Hematopoietic multipotent progenitor cell (in vitro differentiated cells): ENCODE measurements at places on chromosomes 2 and 18. TPM values are rescaled to one million over a fixed set of nuclear protein-coding genes. Genes with fewer than 3 reads are reported as not detected.

Gene SESTD1
- total RNA-seq = 4.3 TPM

Gene SMARCAL1
- total RNA-seq = 28.0 TPM

Gene CTNNA2
- not detected for total RNA-seq

Gene ACKR3
- total RNA-seq = 31.0 TPM

Gene RFTN2
- under 0.01 TPM for total RNA-seq

Gene CCDC148
- total RNA-seq = not detected

Gene IMPA2
- 83.7 TPM for total RNA-seq

DNA sequence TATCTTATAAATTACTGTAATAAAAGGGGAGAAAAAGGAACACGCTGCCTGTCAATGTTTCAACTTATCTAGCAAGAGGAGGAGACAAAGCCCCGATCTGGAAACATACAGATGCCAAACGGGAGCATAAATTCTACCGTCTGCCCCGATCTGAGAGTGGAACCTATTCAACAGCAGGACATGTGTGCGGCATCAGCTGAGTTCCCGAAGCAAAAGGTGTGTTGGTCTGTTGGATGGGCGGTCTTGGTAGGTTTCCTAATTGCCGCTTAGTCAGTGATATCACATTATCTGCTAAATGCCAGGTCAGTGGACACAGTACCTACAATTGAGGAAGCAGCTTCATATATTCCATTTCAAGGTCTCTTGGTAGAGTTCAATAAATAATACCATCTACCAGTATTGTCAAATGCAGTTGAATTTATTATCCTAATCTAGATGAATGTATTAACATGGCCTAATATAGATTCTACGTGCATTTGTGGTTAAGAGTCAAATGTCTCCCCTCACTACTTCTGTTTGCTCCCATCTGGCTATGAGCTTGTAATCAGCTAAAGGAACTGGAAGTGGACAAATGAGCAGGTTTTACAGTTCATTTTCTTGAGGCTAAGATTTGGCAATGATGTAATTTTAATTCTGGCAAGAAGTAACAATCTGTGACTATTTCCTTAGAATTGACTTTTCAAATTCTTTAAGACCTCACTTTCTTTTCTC lies 219.0 kb downstream of the ZNF521 start:
- DNase-seq = no peak

DNA sequence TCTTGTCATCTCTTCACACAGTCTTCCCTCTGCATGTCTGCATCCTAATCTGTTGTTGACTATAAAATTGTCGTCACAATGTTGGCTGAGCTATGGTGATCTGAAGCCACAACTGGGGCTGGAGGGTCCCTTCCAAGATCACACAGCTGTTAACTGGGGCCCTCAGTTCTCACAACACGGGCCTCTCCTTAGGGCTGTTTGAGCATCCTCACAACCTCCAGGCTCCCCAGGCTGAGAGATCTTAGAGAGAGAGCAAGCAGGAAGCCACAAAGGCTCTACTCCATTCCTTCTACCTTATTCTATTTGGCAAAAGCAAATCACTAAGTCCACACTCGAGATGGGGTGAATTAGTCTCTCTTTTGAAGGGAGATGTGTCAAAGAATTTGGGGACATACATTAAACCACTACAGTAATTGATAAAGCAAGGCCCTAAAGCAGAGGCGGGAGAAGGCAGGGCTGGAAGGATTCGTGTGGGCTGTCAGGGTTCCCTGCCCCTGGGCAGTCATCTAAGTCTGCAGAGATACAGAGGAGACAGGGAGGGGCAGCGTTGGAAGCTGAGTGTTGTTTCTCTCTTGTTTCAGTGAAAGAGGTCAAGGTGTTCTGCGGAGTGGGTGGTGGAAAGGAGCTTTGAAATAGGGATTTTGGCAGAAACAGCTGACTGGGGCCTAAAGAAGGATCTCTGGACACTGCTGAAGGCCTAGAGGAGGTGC lies 15.9 kb downstream of the MYO7B start:
- no peak for DNase-seq

GRCh38 chr2:3482363-3482821 lies 36.9 kb downstream of the ADI1 start:
- no peak for DNase-seq

GRCh38 chr18:71597219-71597618 lies 946.9 kb downstream of the CBLN2 start:
- DNase-seq = no peak

DNA sequence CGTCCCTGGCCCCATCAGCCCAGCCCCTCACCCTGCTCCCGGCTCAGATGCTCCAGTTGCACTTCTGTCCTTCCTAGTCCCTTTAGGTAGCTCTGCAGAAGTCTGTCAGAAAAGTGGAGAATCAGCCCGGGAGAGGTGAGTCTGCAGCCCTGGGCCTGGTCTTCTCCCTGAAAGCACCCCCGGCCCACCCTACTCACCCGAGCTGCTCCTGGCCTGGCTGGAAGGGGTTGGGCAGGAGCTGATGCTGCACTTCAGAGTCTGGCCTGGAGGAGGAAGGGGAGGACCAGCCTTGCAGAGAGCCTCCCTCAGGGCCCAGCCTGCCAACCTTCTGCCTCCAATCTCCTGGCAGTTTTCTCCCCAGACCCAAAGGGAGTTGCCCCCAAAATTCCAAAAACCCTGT lies 15.8 kb downstream of the KHK start:
- no peak for DNase-seq

DNA sequence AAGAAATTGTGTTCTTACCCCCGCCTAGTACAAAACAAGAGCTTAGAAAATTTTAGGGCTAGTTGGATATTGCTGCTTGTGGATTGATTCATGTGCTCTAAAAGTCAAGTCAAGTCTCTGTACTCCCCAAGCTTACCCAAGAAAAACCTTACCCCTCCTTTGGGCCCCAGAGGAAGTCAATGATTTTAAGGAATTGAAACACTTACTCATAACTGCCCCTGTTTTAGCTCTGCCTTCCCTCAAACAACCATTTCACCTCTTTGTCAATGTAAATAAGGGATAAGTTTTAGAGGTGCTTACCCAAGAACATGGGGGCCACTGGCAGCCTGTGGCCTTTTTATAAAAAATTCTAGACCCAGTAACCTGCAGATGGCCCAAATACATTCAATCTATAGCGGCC lies 136.6 kb upstream of the RMP24 start:
- DNase-seq = no peak

DNA sequence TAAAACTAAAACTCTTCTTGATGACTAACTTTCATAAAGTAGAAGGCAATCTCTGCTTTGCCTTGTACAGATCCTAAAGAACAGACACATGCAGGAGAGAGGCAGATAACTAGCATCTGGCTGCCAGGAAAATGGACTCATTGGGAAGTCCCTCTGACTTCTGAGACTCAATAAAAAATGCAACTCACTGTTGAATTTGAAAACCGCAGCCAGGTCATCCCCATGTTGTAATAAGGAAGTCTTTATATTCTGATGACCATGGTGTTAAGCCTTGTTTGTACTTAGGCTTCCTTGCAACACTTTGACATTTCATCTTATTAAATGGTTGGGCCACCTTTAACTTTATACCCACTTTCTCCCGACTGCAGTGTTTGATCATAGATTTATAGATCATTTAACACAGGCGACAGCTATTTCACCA lies 375.1 kb upstream of the KCNH7 start:
- DNase-seq = no peak

DNA sequence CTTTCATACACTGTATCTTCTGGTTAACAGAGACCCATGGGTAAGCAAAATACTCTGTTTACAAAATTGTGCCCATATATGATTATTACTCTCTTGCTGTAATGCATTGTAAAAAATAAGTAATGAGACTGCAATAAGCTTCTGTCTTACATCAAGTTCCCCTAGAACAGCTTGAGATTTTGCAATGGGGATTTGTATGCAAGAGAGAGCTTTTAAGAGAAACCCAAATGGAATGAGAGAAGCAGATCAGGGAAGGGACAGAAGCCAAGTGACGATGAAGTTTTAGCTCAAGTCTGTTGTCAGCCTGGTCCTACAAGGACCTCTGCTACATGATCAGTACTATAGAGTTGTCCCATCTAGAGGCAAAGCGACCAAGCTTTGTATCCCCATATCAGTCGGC lies 218.1 kb upstream of the VWC2L start:
- DNase-seq = no peak

GRCh38 chr18:27752944-27753343 lies 424.0 kb downstream of the CDH2 start:
- DNase-seq = no peak

DNA sequence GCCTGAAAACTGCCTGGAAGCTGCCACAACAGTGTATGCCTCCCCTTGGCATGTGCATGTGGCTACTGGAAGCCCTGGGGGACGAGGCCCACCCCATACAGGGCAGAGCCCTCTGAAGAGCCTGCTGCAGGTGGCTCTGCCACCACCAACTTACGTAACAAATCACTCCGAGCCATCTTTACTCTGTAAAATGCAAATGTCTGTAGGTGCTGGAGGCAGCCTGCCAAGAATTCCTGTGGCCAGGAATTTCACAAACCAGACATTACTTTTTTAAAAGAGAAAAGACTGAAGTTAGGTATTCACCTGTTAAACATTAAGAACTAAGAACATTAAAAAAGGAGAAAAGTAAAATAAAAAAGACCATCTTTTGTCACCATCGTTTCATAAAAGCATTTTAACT lies 106.3 kb downstream of the GPR39 start:
- no peak for DNase-seq

GRCh38 chr18:44887227-44887631 lies 206.5 kb downstream of the SETBP1 start:
- DNase-seq = no peak

GRCh38 chr2:2271469-2271941 lies 59.6 kb downstream of the MYT1L start:
- no peak for DNase-seq

DNA sequence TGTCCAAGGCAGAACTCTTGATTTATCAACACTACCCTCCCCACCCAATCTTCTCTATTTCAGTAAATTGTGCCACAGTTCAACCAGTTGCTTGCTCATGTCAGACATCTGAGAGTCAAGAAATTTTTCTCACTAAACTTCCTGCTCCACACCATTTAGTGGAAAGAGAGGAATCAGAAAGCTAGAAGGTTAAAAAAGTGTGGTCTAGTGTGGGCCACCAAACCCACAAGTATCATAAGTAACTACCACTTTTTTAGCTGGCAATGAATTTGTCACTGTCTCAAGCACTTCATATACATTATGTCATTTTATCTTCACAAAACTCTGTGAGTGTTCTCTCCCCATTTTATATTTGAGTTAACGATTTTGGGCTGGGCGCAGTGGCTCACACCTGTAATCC lies 16.6 kb upstream of the MSTN start:
- DNase-seq = no peak
